Gastrocnemius medialis (tissue), 4 donors: ENCODE measurements at places on chromosomes 5 and 9. TPM values are rescaled to one million over a fixed set of nuclear protein-coding genes. Genes with fewer than 3 reads are reported as not detected.
A peak's percentile ranks its signal among the peaks of the same experiment; 100 is the strongest.

Gene GARIN3
- total RNA-seq = not detected

Gene DND1
- total RNA-seq = not detected

Gene RMRP
- 476 TPM for total RNA-seq

Gene GTF3C5
- 53.0 TPM for total RNA-seq

- peak; percentile 3 for DNase-seq
Observed at GRCh38 chr9:96450613-96451528, 902 bp downstream of the HABP4 start.

DNA sequence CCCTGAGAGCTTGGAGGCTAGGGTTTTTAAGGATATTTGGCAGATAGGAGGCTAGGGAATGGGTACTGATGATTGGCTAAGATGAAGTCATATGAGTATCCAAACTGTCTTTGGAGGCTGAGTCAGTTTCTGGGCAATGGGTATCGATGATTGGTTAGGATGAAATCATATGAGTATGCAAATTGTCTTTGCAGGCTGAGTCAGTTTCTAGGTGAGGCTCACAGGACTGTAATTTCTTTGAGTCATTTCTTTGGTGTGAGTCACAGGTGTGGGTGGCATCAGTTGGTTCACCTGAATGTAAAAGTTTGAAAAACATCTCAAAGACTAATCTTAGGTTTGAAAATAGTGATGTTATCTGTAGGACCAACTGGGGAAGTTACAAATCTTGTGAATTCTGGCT lies 1068.0 kb downstream of the NR2F1-AS1 start:
- DNase-seq = no peak

DNA sequence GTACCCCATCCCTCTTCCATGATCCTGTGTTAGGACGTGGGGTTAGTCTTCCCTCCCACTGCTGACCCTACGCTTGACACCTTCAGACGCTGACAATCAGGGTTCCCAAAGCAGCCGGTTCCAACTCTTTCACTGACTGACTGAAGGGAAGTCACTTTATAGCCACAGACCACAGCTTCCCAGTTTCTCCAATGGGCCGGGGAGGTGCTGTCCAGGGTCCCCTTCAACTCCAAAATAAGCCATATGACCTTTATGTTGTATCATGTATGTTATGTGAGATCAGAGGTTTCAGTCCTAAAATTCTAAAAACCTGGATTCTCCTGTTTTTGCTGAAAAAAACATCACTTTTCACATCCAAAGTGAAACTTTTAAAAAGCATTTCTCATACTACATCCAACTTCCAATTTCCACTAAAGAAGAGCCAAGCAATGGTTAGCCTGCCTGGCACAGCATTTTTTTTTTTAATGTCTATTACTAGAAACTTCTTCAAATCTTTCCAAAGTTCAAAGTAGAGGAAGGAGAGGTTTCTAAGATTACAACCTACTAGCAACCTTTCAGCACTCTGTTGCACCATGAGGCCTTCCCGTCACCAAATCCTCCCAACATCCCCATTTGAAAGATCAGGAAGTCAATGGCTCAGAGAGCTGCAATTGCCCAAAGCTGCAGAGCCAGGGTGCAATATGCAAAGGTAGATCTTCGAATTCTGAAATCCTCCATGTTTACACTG lies 5.2 kb downstream of the EPB41L4B start:
- no peak for DNase-seq

GRCh38 chr9:76143834-76144233 lies 250.4 kb downstream of the RFK start:
- DNase-seq = no peak

DNA sequence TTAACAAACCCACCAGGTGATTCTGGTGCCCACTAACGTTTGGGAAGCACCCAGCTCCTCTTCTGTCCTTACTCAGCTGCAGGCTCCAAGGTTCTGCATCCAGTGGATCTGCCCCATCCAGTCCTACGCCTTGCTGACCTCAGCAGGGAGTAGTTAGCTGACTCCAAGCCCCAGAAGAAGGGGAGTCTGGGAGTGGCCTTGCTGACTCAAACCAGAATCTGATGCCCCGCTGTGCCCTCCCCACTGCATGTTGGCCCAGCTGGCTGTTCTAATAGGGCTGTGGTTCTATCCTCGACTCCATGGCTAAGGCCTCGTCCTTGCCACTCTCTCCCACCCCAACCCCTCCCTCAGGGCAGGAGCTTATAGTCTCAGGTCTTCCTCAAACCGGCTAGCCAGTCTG lies 136.3 kb downstream of the TTLL11 start:
- DNase-seq = no peak

DNA sequence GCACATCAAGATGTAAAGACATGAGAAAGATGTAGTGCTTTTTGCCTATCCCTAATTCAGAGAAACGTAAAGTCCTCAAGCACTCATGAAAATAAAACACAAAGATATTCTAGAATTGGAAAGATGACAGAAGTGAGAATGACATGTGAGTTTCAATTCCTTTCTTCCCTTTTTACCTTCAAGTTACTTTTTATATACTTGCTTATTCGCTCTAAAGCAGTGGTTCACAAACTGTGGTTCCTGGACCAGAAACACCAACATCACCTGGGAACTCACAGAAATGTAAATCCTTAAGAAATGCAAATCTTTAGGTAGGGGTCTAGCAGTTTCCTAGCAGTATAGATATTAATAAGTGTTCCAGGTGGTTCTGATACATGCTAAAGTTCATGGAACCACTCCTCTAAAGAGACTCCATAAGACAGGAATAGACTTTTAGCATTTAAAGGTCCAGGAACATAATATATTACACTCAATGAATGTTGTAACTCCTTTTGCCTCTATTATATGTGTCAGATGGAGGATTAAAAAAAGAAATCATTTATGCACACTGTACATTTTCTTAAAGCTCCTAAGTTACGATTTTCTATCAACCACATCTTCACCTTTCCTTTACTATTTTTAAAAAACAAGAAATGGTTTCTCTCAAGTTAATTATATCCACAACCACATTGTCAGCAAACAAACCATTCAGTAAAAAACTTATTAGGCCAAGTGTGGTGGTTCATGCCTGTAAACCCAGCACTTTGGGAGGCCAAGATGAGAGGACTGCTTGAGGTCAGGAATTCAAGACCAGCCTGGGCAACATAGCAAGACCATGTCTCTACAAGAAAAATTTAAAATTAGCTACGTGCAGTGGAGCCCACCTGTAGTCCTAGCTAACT lies 39.9 kb downstream of the ERP44 start:
- no peak for DNase-seq

- no peak for DNase-seq
Observed at GRCh38 chr9:112285056-112285455, 48.4 kb downstream of the PTBP3 start.

GRCh38 chr5:179397516-179397915 lies 52.3 kb upstream of the ADAMTS2 start:
- no peak for DNase-seq

- peak; percentile 69 for DNase-seq
Observed at GRCh38 chr5:43042176-43042625, 2.1 kb upstream of the ANXA2R start.

DNA sequence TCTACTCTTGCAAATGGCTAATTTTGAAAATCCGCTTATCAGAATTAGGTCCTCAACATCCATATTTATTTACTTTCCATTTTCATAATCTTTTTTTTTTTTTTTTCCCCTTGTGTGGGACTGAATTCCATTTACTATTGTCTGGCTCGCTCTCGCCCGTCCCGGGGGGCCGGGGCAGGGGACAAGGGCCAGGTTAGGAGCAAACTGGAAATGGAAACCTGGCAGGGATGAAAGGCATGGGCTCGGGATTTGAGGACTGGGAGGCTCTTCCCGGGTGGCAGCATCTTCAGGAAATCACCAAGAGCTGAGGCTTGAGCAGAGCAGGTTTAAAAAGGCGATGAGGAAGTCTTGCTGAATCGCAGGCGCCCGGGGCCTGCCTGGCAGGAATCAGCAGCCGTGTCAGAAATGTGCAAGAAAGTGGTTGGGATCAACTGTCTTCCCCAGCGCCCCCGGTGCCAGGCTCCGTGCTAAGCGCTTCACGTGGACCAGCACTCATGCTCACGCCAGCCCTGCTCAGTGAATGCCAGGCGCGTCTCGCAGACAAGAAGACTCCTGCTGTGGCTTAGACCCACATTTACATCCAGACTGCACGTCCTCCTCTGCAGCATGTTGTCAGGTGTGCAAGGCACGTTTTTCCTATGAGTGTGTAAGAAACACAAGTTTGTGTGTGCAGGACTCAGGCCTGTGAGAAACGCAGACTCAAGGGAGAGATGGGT lies 66.3 kb upstream of the UNC5A start:
- DNase-seq = no peak

DNA sequence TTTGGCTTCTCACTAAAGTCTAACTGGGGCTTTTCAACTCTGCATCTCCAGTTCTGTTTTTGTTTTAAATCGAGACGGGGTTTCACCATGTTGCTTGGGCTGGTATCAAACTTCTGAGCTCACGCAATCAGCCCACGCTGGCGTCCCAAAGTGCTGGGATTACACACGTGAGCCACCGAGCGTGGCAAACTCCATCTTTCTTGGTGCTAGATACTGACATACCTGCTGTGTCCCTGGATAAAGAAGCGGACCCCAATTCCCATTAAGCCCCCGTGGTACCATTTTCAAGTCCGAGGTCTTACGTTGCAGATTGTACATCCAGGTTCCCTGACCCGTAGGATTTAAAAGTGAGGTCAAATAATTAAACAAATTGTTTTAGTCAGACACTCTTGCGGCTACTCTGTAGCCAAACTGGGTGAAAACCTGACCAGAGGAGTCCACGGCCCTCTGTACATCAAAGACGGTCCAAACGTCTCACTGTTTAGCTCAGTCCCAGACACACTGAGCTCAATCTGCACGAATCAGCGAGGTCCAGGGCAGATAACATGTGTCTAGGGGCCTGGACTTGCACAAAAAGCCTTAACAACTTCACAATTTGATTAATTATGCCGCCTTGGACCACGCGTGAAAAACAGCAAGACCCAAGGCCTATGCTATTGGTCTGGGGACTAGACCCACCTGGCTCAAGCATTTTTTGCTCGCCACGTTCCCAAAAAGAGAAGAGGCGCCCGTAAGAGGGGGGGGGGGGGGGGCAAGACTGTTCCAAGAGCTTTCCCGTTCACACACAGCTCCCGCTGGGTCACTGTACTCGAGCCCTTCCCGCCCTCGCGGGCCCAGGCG lies 727 bp upstream of the DNAJA1 start:
- DNase-seq = no peak

GRCh38 chr9:272251-273213 lies 57.9 kb downstream of the DOCK8 start:
- DNase-seq = no peak

DNA sequence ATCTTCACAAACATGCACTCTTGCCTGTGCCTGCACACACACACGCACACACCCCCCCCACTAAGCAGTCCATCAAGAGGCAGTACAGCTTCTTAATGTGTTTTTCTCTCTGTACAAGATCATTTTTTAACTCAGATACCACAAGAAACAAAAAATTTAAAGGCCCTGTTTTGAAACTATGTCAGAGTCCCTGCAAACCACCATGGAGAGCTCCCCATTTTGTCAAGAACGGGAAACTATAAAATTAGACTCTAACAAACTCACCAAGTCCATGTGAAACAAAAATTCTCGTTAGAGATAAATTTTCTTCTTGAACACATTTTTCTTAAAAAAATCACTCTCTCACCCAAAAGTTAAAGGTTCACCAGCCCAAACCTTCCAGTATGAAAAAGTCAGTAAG lies 86.3 kb downstream of the ELAVL2 start:
- no peak for DNase-seq
